ENCODE measurements at places on chromosomes 16 and 17.

DNA sequence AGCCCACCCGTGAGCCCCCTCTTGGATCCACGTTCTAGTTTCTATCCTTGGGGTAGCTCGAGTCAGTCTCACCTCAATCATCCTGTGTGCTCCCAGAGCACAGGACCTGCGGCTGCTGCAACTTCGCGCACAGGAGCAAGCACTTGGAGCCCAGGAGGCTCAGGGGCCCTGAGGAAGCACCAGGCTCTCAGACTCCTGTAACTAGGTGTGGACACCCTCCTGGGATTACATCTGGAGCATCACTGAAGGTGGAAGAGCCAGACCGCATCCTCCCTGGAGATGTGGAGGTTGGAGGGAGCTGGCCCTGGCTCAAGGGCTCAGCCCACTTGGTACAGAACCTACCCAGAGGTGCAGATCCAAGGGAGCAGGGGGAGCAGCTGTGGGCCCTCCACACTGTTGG lies 2.7 kb downstream of the HBQ1 start:
- DNase-seq, result no peak

DNA sequence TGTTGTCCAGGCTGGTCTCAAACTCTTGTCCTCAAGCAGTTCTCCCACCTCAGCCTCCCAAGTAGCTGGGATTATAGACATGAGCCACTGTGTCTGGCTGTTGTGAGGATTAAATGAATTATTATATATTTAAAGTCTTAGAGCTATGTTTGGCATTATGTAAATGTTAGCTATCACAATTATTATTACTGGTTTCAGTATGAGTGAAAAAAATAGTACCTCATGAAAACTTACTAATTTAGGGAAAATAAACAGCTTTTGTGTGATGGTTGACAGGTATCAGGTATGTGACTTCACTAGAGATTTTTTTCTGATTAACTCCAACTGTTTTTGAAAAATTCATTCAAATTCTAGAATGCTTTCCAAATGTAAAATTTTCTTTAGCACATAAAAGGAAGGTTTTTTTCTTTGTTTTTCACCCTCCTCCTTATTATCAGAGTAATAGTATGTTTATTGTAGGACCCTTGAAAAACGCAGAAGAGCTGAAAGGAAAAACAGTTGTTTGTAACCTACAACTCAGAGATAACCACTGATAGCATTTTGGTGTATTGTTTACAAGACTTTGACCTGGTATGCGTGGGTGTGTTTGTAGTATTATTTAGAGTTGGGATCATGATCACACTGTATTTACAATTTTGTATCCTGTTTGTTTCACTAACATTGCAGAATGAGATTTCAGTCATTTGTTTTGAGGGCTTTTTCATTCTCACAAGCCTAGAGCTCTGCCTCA lies 13.2 kb downstream of the NLK start:
- DNase-seq, result no peak

GRCh38 chr17:7440113-7440833 lies 961 bp downstream of the FGF11 start:
- no peak for DNase-seq

DNA sequence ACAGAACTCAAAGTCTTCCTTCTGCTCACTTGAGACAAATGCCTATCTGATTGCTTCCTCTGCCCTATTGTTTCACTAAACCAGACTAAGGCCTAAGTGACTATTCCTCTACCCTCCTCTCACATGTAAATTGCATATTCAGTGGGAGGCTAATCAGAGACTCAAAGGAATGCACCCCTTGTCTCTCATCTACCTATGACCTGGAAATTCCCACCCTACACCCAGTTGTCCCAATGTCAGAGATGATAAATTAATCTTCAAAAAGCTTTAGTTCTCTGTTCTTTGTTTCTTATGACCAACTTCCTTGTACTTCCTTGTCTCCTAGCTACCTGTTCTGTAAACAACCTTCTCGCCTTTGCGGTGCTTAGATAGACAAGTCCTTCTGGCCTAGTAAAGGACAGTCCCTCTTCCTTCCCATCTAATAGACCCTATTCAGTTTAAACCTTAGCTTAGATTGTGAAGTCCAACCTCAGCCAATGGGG lies 76.0 kb downstream of the EMP2 start:
- DNase-seq, result no peak

DNA sequence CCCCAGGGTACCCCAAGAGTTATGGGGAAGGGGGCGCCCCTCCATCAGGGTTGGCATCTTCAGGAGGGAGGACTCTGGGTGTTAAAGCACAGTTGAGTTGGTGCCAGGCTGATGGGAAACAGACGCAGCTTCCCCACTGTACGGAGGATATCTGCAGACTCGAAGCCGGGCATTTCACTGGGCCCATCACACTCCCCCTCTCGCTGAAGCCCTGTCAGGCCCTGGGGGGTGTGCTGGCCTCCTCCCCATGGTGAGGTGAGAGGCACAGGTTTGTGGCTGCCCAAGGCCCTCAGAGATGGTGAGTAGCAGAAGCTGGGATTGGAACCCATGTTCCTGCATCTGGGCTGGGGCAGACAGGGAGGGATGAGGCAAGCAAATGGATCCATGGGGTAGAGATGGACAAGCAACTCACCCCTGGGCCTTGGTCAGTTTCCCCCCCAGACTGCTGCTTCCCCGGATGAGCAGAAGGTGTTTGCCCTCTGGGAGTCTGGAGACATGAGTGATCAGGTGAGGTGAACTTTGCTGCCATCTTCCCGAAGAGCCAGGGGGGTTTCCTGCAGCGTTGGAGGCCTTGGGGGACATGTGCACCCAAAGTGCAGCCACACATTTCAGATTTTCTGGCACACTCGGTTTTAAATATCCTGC lies 31.0 kb downstream of the POLR3E start:
- DNase-seq, result no peak

DNA sequence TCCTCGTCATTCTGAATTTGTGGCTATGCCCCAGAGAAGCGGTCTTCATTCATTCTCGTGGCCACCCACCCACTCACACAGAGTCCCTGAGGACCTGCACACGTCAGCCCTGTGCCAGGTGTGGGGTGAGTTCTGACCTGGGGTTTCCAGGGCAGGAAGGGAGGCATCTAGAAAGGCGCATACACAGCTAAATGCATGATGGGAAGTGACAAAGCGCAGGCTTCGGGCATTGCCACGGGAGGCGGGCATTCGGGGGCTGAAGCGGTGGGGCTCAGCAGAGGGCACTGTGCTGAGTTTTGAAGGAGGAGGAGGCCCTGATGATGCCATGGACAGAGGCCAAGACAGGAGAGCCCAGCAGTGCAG lies 10.9 kb downstream of the UBALD2 start:
- no peak for DNase-seq

- no peak for DNase-seq
Measured at GRCh38 chr16:23947838-23948237, 112.1 kb downstream of the PRKCB start.

DNA sequence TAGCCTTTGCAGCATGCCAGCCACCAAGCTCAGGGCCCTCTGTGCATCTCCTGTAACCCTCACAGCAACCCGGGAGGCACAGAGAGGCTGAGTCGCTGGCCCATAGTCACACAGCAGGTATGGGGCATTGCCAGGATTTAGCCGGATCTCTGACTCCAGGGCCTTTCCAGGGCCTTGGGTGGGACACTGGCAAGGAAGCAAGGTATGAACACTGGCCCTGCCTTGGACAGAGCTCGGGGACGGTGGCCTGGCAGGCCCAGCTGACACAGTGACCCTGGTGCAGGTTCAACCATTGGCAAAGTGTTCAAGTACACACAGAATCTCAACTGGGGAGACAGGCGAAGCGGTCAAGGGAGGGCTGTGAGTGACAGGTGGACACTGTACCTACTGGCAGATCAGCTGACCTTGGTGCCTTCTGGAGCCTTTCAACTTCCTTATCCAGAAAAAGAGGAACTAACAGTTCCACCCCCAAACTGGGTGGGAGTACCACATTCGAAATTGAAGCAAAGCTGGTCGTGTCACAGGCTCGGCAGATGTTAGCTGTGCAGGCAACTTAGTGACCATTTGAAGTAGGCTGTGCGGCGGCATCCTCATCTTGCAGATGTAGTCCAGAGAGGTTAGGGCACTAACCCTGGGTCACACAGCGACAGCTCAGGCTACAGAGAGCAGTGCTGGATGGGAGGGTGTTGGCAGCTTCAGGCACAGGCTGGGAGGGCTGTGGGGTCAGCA lies 287.4 kb downstream of the SEC14L1 start:
- DNase-seq, result no peak

DNA sequence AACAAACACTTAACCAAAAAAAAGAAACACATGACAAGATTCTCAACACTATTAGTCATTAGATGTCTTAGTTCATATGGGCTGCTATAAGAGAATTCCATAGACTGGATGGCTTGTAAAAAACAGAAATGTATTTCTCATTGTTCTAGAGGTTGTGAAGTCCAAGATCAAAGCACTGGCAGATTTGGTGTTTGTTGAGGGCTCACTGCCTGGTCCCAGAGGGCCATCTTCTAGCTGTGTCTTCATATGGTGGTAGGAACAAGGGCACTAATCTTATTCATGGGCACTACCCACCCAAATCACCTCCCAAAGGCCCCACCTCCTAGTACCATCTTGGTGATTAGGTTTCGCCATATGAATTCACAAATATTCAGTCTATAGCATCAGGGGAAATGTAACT lies 162.5 kb upstream of the SDK2 start:
- no peak for DNase-seq

DNA sequence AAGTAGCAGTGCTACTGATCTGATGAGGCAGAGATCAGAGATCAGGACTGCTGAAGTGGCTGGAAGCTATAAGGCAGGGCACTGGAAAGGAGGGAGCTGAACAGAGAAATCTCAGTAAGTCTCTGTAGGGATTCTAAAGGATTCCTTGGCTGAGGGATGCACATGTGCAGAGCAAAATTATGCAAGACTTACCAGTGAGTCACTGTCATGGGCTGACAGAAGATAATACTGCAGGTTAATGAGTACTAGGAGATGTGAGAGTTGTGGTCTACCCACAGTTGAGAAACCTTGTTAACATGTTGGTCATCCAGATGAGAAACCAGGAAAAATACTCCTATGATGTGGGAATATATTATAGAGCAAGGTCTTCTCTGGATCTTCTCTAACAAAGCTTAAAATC lies 378.1 kb downstream of the HAPSTR1 start:
- DNase-seq, result no peak

DNA sequence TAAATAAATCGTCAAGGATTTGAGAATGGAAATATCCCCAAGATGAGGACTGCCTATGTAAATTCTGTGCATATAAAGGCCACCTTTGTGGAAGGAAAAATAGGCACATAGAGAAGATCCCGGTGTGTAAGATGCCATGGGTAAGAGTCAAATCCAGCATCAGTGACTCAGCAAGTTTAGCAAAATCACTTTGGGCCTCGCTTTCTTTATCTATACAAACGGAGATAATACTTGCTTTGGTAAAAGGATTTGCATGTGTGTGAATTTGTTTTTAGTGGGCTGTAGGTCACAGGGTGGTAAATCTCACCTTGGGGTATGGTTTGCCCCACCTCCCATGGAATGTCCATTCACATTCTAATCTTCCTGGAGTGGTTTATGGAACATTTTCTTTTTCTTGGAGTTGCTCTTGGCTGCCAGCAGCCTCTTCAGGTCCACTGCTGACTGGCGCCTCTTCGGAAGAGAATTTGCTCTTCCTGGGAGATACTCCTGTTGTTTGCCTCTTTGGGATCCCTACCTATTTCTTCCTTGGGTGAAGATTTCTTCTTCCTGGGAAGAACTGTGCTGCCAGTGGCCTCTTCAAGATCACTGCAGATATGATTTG lies 587.6 kb downstream of the CDH11 start:
- no peak for DNase-seq
